ENCODE measurements at places on chromosomes 2 and 18.
A peak's percentile ranks its signal among the peaks of the same experiment; 100 is the strongest.

GRCh38 chr18:43642727-43643330 lies 365.5 kb upstream of the SYT4 start:
- no peak for DNase-seq

DNA sequence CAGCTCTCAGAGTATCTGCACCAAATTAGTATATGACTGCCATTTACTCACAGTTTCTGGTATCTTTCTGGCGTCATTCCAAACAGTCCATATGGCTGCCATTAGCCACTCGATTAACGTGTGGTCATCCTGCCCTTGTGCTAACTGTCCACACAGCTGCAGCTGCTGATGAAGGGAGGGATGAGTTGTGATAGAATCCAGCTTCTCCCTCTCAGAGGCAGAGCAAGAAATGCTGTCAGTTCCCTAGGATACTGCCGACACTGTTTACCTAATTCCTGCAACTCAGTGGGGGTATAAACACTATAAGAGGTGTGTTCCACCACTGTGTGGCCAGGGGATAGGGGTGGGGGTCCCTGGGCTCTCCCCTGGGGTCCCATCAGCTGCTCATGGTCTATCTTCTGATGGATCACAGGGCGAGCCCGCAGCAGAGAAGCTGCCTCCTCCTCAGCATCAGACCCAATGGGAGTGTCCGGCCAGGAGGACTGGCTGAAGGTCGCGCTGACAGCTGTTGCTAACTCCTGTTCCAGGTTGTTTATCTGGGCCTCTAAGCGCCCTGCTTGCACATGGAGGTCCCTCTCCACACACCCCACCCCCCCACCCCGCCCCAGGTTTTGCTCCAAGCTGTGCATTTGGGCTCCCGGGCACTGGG lies 17.3 kb upstream of the KLHL23 start:
- DNase-seq: no peak

GRCh38 chr2:159612255-159612901 lies 4.0 kb downstream of the BAZ2B start:
- peak; percentile 54 for DNase-seq

DNA sequence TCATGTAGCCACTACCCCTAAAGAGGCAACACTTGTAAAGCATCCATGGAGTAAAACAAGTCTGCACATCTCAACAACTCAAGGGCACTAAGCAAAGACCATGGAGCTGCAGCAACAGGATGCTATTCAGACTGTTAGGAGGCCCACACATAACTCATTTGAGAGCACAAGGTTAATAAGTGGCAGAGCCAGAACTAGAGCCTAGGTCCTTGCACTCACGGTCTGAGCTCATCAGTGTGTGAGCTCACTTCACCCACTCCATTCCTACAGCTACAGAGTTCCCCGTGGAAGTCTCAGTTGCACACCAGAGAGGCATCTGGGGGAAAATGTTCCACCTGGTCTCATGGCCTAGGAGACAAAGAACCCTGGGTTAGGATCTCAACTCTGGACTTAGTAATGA lies 35.0 kb downstream of the TTC32 start:
- no peak for DNase-seq

GRCh38 chr18:64137914-64138313 lies 11.0 kb downstream of the LINC00305 start:
- no peak for DNase-seq

DNA sequence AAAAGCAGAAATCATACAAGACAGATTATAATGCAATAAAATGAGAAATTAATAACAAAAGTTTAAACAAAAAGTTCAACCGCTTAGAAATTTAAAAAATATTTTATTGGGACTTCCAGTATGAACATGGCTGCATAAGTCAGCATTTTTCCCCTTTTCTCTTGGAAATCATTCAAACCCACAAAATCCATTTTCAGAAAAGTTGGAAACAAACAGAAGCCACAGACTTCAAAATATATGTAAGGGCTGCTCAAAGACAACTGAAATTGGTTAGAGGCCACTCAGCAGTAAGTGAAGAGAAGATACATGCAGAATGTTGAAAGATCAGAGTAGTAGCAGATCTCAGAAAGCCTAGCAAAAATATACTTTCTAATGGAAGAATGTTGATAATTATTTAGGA lies 194.0 kb downstream of the DYSF start:
- DNase-seq: no peak

DNA sequence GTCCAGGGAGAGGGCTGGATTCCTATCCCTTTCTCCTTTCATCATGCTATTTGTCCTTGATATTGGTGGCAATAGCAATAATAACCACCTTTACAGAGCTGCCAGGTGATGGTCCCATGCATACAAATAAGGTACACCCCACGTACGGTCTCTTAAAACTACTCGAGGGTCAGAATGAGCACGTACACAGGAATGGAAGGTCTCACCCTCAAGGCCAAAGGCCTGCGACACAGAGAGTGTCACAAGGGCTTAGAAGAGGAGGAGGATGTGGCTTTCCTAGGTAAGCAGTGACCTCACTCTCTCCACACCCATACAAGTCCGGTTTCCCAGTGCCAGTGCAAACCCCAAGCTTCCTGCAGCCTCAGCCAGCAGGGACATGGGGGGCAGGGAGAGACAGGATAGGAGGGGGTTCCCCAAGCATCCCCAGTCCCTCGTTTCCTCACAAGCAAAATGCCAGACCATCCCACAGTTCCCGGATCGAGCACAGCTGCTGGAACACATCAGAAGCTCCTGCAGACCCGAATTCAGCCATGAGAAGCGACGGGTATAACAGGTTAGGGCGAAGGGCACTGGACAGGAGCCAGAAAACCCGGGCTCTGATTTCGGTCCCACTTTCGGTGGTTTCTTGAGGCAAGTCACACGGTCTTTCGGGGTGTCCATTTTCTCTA lies 49.2 kb downstream of the PLB1 start:
- DNase-seq: no peak

DNA sequence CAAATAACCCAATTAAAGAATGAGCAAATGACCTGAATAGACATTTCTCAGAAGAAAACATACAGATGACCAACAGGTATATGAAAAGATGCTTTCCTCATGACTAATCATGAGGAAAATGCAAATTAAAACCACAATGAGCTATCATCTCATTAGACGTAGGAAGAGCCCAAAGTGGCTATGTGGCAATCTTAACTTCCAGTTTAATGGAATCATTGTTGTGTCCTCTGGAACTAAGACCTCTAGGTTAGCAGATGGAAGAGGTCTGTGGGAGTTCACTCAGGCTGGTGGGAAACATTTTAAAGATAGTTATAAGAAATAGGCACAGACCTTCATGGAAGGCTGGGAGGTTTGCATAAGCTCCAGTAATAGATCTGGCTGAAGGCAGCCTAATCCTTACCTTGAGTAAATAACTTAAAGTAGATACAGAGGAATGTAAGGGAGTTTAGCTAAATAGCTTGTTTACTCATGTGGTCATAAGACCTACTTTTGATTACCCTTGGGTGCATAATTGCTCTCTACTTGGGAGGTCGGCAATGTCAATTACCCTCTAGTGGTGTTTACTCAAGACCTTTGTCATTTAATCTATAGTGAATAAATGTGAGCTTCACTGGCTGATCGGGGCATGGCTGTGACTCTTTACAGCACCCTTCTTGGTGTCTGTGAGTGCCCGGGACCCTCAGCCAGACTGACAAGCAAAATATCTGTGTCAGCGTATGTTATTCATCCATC lies 119.0 kb downstream of the GULP1 start:
- no peak for DNase-seq

- no peak for DNase-seq
Measured at GRCh38 chr2:974054-974453, 23.4 kb downstream of the SNTG2 start.

- no peak for DNase-seq
Measured at GRCh38 chr18:36247036-36247435, 50.5 kb upstream of the FHOD3 start.

- DNase-seq: no peak
Measured at GRCh38 chr2:70085711-70086277, 1.5 kb upstream of the PCBP1 start.

DNA sequence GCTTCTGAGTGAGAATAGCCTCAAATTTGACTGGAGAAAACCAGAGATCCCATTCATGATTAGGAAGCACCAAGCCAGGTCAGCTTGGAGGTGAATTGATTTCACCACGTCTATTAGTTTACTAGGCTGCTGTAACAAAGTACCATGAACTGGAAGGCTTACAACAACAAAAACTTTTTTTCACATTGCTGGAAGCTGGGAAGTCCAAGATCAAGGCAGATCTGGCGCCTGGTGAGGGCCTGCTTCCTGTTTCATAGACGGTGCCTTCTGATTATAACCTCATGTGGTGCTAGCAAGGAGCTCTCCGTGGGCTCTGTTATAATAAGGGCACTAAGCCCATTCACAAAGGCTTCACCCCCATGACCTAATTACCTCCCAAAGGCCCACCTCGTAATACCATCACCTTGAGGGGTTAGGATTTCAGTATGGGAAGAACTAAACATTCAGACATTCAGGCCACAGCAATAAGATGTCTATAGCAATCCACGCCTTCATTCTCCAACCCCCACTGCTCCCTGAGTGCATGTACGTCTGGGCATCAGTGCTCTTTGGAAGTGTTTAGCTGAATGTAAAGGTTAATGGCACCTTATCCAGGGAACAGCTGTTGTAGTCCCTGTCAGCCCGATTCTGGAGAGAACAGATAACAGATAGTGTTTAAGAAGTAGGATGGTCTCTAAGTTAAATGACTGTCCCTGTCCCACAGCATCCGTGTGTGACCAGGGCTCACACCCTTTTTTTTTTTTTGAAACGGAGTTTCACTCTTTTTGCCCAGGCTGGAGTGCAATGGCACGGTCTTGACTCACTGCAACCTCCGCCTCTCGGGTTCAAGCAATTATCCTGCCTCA lies 89.2 kb downstream of the SOCS6 start:
- DNase-seq: no peak

GRCh38 chr2:63537306-63537705 lies 51.0 kb downstream of the WDPCP start:
- no peak for DNase-seq

DNA sequence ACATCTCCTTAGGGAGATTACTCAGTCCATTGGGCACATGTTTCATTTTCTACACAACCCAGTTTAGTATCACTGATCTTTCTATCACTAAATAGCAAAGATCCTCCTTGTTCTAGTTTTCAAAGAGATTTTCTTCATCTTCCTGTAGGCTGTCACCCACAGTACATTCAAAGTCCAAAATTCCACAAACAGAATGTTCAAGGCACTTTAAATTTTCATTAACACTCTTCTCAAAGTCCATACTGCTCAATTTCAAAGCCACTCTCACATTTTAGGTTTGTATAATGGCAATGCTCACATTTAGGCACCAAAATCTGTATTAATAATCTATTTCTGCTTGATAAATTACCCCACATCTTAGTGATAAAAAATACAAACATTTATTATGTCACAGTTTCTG lies 152.8 kb downstream of the FSIP2 start:
- DNase-seq: no peak

DNA sequence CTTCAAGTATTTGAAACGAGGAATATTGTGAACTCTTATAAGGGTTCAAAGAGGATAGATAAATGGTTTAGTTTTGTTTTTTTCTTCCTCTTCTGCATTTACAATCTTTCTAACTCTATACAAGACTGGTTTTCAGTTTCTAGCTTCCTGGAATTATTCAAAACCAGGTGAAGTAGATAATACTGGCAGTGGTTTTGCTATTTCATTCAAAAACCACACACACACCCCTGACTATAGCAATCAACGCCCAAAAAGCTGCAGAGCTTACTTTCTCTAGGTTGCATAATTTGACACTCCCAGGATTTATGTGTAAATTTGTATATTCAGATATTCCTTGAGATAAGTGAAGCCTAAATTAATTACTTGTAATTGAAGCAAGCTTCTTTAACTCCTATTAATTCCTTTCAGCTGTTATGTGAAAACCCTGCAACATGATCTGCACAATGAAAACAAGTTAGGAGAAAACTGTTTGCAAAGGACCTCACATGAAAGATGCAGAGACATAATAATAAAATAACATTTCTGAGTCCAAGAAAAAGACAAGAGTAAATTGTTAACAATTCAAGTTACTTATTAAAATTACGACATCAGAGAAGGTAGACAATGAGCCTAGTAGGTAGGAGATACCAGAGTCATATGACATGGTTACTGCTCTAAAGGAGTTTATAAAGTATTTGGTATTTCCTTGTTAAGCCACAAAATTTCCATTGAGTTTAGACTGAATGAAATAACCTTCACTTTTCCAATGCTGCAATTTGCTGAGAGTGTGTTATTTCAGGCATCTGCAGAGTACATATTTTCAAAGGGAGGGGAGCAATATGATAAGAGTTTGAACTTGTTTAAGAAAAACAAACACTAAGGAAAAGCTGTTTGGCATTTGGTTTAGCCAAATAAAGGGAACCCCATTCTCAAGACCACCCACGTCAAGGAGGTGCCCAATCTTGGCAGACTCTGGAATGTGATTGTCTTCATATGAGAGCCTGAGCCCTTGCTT lies 1.6 kb upstream of the NFE2L2 start:
- DNase-seq: no peak

DNA sequence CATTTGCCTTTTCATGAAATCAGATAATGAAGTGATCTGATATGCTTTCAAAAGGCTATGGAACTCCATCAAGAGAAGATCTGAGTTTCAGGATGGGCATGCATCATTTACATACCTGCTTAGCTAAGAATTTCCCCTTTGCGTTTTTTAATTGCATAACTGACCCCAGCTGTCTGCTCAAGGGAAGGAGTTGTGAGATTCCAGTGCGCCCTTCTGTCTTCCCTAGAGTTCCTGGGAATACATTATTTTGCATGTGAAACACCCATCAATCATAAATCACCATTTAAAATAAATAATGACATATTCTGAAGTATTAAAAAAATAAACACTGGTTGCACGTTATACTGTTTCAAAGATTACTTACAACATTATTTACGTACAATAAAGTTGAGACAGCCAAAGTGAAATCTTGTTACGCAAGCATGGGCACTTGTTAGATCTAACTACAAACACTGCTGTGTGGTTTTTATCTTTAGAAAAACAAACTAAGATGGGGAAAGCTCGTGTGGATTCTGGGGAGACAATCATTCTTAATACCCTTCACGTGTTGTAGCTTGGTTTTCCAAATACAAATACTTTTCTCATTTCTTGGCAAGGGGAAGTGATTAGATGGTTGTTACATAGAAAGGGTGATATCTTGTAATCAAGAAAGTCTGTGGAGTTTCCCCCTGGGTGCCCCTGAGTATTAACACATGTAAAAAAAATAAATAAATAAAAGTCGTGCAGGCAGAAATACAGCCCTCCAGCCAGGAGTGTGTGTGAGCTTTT lies 125.7 kb upstream of the LMAN1 start:
- no peak for DNase-seq

GRCh38 chr2:201969938-201970785 lies 63.5 kb upstream of the FZD7 start:
- no peak for DNase-seq

GRCh38 chr2:235054919-235055318 lies 103.1 kb downstream of the SH3BP4 start:
- no peak for DNase-seq

DNA sequence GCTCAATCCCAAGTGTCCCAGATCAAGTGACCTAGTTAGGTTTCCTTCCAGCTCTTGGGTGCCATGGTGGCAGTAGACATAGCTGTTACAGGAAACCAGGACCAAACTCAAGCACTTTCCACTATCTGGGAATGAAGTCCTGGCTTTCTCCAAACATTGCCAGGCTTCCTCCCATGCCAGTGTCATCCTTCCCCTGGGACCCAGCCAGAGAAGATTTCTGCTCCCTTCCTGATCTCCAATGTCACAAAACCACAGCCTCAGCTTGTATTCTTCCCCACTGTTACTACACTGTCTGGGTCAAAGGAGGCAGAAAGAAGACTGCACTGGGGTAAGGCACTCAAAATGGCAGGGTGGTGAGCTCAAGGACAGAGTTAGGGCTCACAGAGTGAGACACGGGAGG lies 347.1 kb downstream of the TNS1 start:
- no peak for DNase-seq

- DNase-seq: no peak
Measured at GRCh38 chr2:196380575-196380974, 209.2 kb upstream of the STK17B start.

- no peak for DNase-seq
Measured at GRCh38 chr18:65257149-65257548, 493.7 kb upstream of the CDH7 start.

Data from NCI-H1436 treated with DMSO at 0.1 percent for 48 hours (cell line).